ENCODE measurements at places on chromosomes 5 and 9.
A peak's percentile ranks its signal among the peaks of the same experiment; 100 is the strongest.

GRCh38 chr5:149314571-149315111 is 30.7 kb upstream of the GRPEL2 start:
- DNase-seq, result no peak

DNA sequence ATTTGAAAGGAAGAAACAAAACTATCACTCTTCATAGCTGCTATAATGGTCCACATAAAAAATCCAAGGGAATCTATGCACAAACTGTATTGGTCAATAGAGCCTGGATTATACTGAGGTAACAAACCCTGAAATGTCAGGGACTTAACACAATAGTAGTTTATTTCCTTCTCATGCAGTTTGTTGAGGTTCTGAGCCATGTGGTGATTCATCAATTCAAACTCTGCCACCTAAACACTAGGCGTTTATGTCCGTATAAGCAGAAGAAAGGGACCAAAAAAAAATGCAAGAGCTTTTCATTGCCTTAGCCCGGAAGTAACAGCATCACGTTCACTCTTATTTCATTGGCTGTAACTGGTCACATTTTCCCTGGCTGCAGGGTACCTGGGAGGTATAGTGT is 464.7 kb downstream of the ZSWIM6 start:
- DNase-seq, result no peak

GRCh38 chr9:137222190-137223077 is at the start of gene RNF208:
RNF208 (minus strand) TSS chr9:137222240; CDS start chr9:137221212, 1,028 bp downstream.
- DNase-seq, result no peak

DNA sequence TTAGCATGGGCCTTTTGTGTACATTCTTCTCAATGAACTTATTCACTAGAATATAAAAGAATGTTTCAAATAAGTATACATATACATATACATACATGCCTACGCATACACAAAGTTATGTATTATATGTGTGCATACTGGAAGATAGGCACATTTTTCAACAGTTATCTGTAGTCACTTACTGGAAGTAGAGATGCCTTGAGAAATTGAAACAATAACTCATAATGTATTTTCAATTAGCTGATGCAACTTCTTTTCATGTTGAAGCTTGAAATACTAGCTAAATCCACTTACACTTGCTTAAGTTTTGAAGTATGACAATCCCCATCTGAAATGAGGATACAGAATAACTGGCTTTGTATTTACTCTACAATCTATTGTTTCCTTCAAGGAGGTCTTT is 469.0 kb upstream of the PTGER4 start:
- no peak for DNase-seq

DNA sequence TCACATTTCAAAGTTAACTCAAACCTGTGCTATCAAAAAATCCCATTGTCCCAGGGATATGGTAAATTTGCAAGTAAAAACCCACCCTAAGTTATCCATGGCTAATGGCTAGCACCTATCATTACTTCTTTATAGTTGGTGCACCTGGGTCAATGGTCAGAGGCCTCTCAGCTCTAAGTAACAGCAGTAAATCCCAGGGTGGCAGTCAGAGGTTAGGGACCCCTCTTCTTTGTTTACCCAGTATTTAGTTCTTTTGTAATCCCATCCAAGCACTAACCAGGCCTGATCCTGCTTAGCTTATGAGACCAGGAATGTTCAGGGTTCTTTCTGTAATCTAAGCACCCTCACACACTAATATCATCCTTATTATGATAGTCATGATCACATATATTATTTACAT is 52.1 kb upstream of the WWC1 start:
- no peak for DNase-seq

DNA sequence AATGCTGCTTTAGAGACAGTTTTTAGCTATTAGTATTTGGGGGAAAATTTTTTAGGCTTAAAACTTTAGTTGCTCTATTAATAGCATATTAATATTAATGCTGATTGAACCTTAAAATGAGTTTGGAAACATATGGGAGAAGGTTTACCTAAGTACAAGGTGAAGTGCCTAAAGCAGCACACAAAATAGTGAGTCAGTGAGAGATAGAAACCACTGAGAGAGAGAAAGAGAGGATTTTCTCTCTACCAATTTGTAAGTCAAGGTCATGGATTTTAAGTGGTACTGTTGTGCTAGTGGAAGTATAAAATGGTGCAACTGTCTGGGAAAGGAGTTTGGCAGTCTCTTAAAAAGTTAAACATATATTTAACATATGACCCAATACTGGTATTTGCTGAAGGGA is 64.9 kb downstream of the MARCHF3 start:
- no peak for DNase-seq

GRCh38 chr9:23380821-23381220 is 445.2 kb downstream of the ELAVL2 start:
- no peak for DNase-seq

- DNase-seq, result no peak
These were observed 132.5 kb downstream of the CDH18 start for GRCh38 chr5:19855453-19855852.

GRCh38 chr9:120876842-120877240 is at the start of gene PHF19:
PHF19 (minus strand) TSS chr9:120877188; CDS start chr9:120874741, 2,447 bp downstream.
- DNase-seq, result no peak

- no peak for DNase-seq
These were observed 48.2 kb downstream of the GABBR2 start for GRCh38 chr9:98660541-98660940.

DNA sequence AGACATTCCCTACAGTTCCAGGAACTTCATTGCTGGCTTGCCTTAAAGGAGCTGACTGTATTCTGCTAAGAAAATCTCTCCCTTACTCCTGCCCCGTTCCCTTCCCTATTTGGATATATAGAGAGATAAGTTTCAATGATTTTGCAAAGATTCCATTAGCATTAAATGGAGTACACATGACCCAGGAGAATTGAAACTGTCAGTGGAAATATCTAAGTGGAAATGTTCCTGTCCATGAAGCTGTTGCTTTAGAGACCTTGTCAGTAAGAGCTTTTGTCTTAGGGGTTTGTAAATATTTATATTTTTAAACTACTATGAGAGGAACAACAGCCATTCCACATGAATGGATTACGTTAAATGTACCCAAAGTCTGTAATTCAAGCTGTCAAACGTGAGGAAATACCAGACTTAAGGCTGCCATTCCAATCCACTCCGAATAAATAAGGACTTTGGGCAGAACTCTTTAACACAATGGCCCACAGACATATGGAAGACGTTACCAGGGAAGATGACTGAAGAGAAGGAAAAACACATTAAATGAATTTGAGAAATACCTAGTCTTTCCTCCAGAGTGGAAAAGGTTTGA is 387.1 kb upstream of the PAPPA start:
- no peak for DNase-seq

GRCh38 chr5:128196791-128197190 is 113.2 kb downstream of the SLC12A2 start:
- no peak for DNase-seq

- no peak for DNase-seq
These were observed 10.6 kb upstream of the SH3RF2 start for GRCh38 chr5:145925803-145926202.

GRCh38 chr9:6827439-6828145 is 69.8 kb downstream of the KDM4C start:
- no peak for DNase-seq

DNA sequence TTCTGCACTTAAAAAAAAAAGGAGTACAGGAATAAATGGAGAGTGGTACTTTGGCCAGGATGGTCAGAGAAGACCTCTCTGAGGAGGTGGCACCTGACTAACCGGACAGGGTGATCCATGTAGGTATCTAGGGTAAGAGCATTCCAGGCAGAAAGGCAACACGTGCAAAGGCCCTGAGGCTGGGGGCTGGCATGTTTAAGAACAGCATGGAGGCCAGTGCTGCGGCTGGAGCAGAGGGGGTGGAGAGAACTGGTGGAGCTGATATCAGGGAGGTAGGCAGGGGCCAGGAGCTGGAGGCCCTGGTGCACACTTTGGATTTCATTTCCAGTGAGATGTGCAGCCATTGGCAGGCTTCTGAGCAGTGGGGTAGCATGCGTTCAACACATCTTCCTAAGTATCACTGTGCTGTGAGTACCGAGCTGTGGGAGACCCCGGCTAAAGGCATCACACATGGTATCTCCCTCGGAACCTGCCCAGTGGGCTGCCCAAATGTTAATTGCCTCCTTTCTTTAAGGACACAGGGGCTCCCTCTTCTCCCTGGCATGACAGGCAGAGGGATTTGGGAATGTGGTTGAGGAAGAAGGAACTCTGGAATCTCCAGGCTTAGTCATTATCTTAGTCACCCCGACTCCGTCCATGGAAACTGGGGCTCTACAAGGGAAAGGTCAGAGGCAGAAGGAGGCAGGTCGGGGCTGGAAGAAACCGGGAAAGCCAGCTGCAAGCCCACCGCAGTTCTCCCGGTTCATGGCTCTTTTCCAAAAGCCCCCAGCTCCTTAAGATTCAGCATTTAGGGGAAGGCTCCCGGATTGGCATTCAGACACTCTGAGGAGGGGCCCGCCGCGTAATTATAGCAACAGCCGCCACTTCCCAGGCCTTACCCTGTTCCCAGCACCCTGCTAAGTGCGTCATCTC is 18.6 kb downstream of the SLC6A7 start:
- no peak for DNase-seq

GRCh38 chr5:123441408-123441807 is 18.2 kb upstream of the CEP120 start:
- DNase-seq, result no peak

DNA sequence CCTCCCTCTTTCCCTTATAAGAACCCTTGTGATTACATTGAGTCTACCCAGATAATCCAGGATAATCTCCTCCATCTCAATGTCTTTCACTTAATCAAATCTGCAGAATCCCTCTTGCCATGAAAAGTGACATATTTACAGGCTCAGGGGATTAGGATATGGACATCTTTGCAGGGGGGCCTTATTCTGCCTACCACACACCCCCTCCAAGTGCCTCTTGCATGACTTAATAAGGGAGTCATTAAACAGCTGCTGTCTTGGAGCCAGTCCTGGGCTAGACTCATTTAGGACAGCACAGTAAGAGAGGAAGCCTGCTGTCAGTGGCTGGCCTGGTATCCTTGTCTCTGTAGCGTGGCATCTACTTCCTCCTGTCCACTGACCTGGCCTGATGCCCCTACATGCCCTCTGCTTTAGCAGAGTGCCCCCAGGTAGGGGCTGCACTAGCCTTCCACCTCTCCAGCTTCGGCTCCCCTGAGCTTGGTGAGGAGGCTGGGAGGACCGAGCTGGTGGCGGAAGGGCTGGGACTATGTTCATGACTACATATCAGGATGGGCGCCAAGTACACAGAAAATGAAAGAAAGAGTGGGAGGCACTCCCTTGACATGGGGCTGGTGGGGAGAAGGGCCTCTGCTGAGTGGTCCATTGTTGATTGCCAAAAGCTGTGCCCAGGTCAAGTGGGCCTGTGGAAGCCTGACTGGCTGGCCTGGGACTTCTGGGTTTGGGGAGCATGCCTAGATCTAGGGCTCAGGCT is 17.2 kb downstream of the ENHO start:
- no peak for DNase-seq

DNA sequence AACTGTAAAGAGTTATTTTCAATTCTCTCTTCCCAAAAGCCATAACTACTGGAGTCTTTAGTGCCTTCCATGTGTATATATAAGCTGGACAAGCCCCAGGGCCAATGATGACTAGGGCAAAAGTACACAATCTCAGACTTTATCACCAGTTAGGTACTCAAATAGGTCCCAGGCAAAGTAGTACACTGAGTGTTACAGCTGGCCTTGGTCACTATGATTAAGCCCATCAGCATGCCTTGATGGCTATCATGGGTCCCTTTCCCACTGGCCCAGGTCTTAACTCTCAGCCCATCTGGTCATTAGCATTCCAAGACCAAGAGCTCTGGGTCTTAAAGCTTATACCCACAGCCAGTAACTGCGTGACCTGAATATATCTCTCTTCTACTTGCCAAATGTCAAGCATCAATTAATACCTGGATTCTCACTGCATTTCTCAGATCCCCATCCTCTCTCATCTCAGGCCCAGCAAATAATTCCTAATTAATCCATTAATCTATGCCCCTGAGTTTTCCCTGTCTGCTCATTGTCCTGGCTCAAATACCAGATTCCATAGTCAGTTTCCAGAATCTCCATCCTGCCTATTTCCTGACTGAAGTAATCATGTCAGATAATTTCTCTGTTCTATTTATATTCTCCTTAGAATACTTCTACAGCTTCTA is 62.3 kb downstream of the NR6A1 start:
- DNase-seq, result peak; percentile 26

GRCh38 chr5:114467729-114468128 is 105.9 kb downstream of the KCNN2 start:
- DNase-seq, result no peak

- DNase-seq, result no peak
These were observed 221.8 kb downstream of the SNX18 start for GRCh38 chr5:54739371-54739770.

DNA sequence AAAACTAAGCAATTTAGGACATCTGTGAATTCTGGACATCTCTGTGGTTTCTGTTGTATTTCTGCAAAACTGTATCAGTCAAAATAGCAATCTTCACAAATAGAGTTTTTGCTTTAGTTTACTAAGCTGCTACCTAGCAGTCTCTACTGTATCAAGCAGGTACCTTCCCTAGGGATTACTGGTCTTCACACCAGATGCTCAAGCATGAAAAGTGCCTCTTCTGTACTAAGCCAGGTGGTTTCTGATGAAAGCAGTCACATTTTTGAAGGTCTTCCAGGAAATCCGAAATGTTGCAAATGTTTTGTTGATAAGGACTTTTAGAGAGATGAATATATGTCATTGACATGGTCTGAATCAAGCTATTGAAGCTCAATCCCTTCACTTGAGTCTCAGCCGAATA is 540.0 kb downstream of the KCTD16 start:
- no peak for DNase-seq

DNA sequence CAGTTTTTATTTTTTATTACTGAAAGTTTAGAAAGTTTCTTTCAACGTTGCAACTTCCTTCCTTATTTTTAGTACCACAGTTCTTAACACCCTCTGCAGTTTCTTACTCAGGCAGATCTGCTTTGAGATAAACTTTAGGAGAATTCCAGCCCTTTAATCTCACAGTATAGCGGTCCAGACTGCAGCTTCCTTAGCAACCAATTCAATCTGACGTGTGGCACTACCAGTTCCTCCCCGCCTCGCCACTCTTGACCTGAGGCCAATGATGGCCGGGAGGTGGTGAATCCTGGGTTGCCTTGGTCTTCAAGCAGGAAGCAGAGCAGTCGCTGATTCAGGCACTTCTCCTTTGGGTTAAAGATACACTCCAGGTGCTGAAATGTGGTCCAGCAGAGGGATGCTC is 334.3 kb upstream of the TRPC7 start:
- no peak for DNase-seq

DNA sequence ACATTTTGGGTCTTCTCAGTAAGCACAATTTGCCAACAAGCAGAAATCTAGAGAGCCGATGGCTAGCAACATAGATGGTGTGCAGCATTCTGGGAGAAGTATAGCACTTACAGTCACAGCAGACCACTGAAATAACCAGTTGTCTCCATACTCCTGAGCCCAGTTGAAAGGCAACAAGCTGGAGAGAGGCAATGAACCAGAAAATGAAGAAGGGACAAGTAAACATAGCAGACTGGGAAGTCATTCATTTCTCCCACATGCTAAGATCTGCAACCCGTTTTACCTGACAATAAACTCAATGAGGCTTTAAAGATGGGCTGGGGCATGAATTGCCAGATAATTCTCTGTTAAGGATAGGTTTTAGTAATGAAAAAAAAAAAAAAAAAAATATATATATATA is 575.6 kb upstream of the GRAMD2B start:
- no peak for DNase-seq

GRCh38 chr5:20660588-20660987 is 672.6 kb upstream of the CDH18 start:
- no peak for DNase-seq

All from T1000 (cell line).